ENCODE measurements at places on chromosomes 5 and 9.
A peak's percentile ranks its signal among the peaks of the same experiment; 100 is the strongest.

GRCh38 chr5:135062216-135063055 lies 28.4 kb upstream of the PITX1 start:
- no peak for DNase-seq

DNA sequence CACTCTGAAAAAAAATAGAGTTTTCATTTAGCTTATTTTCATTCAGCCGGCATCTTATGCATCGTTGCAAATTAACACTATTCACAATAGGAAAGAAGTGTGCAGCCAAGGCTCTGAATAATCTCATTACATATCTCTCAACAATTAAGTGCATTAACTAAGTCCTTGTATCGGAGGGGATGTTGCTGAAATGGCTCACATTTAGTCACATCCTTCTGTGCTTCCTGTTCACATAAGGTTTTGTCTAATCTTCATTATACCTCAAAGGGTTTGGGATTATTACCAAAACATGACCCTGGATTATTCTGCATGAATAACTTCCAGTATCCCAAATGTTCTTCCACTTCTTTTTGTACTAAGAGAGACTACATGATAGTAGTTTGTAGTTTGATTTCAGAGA lies 278.0 kb upstream of the GRIA1 start:
- DNase-seq, result no peak

GRCh38 chr9:86978413-86978812 lies 31.1 kb upstream of the GAS1 start:
- DNase-seq, result no peak

- DNase-seq, result no peak
Measured at GRCh38 chr5:10536511-10536910, 27.4 kb upstream of the ANKRD33B start.

GRCh38 chr5:43482490-43483297 lies 971 bp downstream of the TMEM267 start:
- no peak for DNase-seq

DNA sequence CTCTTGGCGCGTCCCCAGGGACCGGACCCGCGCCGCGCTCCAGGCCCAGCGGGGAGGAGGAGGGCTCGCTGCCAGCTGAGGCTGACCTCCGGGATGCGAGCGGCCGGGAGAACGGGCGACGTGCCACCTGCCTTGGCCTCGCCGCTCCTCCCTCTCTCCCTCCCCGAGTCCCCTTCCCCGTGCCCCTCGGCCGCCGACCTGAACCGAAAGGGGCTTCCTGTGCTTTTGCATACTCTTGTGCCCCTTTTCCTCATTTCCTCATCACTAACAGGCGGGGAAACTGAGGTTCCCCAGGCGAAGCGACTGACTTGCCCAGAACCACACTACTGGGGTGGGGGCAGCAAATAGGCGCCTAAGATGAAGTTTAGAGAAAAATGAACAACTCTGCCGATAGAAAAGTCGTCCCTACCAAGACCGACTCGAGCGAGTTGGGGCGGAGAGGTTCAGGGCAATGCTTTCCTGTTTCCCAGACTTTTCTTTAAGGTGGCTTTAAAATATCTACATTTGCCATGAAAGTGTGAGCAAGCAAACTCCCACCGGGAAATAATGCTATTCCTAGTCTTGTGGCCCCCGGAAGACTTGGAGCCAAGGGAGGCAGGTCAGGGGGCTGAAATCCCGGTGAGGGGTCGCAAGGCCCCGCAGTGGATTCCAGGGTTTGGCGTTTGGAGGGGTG lies 580 bp upstream of the DUSP1 start:
- peak; percentile 39 for DNase-seq

- DNase-seq, result no peak
Measured at GRCh38 chr5:29218138-29218537, 1975.3 kb upstream of the CDH6 start.

GRCh38 chr5:155087036-155087435 lies 73.5 kb downstream of the KIF4B start:
- no peak for DNase-seq

DNA sequence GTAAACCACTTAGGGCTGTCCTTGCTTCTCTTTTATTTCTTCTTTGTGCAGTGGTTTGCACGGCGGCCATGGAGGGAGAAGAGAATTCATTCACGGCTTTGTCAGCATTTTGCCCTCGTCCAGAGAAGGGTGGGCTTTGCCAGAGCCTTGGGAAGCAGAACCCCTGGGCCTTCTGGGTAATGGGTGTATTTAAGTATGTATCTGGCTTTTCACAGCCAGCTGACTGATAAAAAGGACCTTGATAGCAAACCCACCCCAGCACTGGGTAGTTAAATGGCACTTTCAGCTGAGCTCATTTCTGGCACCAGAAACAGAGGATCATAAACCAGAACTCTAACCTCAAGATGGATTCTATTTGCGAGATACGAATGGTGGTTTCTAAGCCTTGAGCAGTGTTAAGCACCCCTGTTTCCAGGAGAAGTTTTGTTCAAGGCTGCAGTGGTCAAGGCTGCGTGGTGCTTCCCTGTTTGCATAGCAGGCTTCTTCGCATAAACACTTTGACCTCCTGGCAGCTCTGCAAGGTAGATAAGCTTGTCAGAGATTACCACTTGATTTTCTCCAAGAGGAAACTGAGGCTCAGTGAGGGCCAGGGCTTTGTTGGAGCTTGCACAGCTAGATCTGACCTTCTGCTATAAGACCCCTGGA lies 441.6 kb upstream of the KLF4 start:
- DNase-seq, result no peak

- no peak for DNase-seq
Measured at GRCh38 chr5:87581661-87582060, 168.9 kb upstream of the CCNH start.

DNA sequence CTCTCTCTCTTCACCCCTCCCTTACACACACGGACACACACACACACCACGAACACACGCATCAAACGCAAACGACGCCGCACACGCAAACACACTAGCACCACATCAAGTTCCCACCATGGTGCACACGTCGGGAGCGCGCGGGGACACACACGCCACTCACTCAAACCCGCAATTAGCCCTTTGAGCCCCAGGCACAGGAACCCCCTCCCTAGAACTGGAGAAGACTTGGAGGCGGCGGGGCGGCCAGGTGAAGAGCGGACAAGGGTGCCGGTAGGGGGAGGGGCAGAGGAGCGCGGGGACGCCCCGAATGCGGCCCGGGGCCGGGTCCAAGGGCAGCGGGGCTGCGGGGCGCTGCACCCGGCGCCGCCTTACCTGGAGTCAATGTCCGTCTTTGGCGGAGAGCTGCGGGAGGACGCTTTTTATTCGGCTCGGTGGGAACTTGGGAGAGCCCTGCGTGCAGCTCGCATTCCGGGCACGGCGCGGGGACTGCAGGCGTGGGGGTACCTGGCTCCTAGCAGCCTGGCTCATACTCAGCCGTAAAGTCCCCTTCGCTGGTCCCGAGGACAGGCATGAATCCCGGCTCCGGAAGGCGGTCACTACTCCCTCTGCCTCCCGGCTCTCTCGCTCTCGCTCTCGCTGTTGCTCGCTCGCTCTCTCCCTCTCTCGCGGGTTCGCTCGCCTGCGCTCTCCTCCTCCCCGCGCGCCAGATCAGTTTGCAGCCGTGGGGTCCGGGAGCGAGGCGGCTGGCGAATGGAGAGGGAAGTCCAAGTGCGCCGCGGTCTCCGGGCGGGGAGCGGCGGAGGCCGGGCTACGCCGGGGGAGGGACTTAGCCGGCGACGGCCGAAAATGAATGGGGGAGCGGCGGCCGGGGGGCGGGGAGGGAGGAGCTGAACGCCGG lies at the start of gene BRINP1:
Gene BRINP1 (minus strand): TSS at position 755 of the 901 bp plus-strand sequence. CDS start 56,080 bp downstream, outside the sequence.
- DNase-seq, result no peak

DNA sequence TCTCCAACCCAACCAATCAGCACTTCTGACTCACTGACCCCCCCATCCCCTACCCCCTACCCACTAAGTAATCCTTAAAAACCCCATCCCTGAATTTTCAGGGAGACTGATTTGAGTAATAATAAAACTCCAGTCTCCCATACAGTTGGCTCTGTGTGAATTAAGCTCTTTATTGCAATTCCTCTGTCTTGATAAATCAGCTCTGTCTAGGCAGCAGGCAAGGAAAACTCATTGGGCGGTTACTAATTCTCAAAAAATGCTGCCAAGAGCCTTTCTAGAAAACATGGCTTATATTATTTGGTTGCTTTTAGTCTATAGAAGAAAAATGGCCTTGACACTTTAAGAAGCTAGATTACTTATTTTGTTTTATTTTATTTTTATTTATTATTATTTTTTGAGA lies 131.7 kb downstream of the SUSD1 start:
- DNase-seq, result no peak

- DNase-seq, result no peak
Measured at GRCh38 chr5:145917288-145917687, 19.1 kb upstream of the SH3RF2 start.

DNA sequence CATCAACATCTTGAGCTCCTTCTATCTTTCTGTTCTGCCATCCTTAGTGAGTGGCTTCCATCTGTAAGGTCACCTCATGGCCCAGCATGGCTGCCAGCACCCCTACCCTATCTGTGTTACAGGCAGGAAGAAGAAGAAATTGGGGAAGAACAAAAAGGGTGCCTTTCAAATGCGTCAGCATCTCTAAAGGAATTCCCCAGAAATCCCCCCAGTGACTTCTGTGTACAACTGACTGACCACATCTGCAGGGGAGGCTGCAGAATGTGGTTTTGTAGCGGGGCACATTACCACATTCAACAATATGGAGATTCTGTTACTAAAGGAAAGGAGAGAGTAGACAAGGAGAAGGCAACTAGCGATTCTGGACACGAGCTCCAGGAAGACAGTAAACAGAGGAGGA lies 40.1 kb downstream of the ALG2 start:
- DNase-seq, result peak; percentile 23
